ENCODE measurements at places on chromosomes 7 and 10.

DNA sequence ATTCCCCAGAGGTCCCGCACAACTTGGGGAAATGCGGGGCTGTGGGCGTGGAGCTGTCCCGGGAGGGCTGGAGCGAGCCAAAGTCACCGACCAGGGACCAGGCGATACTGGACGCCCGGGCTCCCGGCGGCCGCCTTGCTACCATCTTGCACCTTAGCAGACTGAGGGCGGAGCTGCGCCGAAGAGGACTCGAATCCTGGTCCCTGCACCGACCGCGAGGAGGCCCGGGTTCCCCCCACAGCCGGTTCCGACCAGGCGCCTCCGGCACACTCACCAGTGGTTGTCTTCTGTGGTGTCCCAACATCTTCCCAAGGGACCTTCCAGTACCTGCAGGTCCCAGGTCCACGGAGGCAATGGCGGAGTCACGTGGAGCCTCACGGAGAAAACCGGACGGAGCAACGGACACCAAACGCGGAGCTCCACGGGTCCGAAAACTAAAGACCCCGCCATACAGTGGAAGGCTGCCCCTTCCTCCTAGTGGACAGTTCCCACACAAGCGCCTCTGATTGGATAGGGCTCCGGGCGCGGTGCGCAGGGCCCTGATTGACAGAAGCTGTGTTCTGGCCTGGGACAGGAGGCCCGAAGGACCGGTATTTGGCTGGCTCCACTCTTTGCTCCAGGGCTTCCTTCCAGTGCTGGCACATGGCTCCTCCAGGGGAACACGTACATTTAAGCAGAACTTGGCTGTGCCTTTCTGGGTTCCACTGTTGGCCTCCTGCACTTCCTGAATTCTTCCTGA, 124.6 kb upstream of the ZNF479 start:
- no peak for DNase-seq

- DNase-seq = peak; percentile 78
Observed at GRCh38 chr7:121083138-121083789, 94.8 kb downstream of the CPED1 start.

GRCh38 chr7:144011458-144012230, 11.5 kb downstream of the OR6B1 start:
- DNase-seq = no peak

DNA sequence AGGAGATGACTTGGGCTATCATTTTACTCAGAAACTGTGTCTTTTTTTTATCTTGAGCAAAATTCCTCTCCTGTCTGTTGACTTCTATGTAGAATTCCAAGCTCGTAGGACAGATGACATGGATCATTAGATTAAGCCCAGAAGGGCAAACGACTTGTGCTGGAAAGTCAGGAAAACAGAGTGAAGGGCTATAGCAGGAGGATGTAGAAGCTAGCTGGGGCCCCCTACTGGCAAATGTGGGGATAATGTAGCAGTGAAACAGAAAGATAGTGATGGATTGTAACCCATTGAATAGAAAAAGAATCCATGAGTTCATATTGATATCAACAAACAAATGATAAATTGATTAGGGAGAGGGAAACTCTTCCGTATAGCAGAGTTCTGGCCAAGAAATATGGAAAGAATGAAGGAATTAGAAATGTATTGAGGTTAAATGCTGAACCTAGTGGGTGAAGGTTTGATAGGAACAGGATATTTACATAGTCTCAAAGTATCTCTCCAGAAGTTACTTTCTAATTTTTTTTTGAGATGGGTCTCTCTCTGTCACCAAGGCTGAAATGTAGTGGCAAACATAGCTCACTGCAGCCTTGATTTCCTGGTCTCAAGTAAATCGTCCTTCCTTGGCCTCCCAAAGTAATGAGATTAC, 103.6 kb downstream of the LYZL1 start:
- no peak for DNase-seq

DNA sequence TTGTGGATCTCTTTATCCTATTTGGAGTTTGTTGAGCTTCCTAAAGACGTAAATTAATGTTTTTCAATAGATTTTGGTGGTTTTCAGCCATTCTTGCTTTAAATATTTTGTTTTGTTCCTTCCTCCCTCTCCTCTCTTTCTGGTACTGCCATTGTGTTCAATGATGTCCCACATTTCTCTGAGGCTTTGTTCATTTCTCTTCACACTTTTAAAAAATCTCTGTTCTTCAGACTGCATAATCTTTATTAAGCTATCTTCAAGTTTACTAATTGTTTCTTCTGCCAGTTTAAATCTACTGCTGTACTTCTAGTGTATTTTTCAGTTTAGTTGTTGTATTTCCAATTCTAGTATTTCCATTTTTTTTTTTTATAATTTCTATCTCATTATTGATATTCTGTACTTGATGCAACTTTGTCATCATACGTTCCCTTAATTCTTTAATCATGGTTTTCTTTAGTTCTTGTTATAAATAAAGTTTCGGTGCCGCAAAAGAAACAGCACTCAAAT, 45.6 kb upstream of the FZD9 start:
- DNase-seq = no peak

All from NCI-H226 (cell line).